Esophagus squamous epithelium (tissue), 5 donors: ENCODE measurements at places on chromosomes 7 and 10.

- no peak for DNase-seq
These were observed 1178.5 kb upstream of the C7orf33 start for GRCh38 chr7:147412109-147412508.

GRCh38 chr7:12927635-12928434 is 240.4 kb downstream of the ARL4A start:
- DNase-seq: no peak

- DNase-seq: no peak
These were observed 112.6 kb downstream of the AMPH start for GRCh38 chr7:38518541-38518940.

- DNase-seq: no peak
These were observed 819 bp downstream of the HYCC1 start for GRCh38 chr7:23012908-23013714.

DNA sequence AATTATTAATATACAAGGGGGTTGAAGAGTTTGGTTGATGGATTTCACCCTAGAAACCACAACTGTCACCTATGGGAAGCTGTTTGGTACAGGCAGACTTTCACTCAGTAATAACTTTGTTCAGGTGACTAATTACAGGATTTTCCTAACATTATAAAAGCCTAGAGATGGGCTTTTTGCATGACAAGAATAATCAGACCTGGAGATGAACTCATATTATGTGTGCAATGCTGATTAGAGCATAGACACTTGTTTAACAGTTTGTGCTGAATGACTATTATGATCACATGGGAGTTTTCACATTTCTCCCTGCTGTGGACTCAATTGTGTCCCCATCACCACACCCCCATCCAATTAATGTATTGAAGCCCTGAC is 90.2 kb upstream of the STEAP4 start:
- no peak for DNase-seq

- DNase-seq: no peak
These were observed 73.9 kb upstream of the NMT2 start for GRCh38 chr10:15242261-15242840.

DNA sequence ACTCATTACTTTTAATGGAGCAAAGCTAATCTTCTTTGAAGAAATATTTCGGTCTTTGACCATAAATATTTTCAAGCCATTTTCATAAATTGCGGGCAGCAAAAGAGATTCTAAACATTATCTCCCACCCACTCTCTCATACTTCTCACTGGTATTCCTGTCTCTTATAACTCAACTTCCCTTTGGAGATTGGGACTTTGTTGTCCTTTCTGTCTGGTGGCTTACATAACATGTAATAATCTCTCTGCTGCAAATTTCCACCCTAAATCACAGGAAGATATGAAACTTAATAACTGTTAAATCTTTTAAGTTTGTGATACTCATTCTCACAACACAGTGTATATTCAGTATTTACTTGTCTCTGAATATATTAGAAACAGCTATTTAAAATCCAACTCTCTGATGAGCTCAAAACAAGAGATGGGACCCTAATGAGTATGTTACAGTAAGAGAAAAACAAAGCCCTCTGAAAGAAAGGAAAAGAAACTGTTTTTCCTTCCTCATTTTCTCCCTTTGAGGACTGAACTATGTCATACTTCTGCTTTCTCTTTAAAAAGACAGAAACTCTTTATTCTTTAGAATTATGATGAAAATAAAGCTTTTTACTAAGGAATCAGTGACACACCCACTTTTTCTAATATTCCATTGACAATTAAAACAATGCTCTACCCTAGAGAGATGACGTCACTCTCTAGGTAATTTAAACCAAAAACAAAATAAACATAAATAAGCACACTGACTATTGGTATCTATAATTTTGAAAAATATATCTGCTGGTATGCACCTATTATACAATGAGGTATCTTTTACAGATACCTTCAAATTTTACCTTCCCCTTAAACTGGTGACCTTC is 14.7 kb downstream of the CALCR start:
- no peak for DNase-seq

GRCh38 chr7:50661345-50662040 is 96.3 kb upstream of the DDC start:
- no peak for DNase-seq

GRCh38 chr10:106317554-106317953 is 847.0 kb downstream of the SORCS1 start:
- DNase-seq: no peak

- DNase-seq: no peak
These were observed 1.2 kb downstream of the FOXK1 start for GRCh38 chr7:4683043-4683883.

DNA sequence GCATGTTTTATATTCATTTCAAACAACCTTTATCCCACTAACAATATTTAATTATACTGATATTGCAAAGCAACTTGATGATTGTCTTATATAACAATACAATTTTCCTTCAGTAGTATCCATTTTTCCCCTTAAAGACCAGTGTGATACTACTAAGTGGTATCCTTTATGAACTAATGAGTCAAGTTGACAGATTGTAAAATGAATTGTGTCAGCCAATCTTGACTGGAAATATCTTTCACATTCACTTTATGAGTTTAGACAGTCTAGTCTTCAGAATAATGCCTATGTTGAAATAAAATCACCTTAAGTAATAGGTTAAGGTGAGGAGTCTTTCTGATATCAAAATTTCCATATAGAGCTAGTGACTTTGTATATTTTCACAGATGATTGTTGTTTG is 950.0 kb upstream of the CELF2 start:
- no peak for DNase-seq

- no peak for DNase-seq
These were observed 427.2 kb upstream of the KLF6 start for GRCh38 chr10:4212111-4212630.

GRCh38 chr10:116311016-116311415 is 13.2 kb upstream of the CCDC172 start:
- DNase-seq: no peak

DNA sequence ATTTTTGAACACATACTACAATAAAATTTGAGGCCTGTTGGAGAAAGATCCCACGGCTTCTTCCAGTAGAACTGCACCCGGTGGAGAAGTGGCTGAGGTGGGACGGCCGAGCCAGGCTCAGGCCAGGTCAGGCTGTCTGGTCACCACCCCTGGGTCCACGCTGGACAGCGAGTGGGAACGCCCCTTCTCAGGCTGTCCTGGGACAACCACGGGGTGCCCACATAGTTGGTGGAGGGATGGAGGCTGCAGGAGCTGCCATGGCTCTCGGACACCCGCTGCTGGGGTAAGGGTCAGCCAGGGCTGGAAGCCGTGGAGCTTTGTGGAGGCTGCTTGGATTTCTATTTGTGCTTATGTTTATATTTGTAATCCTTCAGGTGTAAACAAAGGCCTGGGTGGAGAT is 206.5 kb downstream of the DNAJB6 start:
- no peak for DNase-seq

GRCh38 chr7:136925556-136925955 is 57.1 kb downstream of the CHRM2 start:
- DNase-seq: no peak

DNA sequence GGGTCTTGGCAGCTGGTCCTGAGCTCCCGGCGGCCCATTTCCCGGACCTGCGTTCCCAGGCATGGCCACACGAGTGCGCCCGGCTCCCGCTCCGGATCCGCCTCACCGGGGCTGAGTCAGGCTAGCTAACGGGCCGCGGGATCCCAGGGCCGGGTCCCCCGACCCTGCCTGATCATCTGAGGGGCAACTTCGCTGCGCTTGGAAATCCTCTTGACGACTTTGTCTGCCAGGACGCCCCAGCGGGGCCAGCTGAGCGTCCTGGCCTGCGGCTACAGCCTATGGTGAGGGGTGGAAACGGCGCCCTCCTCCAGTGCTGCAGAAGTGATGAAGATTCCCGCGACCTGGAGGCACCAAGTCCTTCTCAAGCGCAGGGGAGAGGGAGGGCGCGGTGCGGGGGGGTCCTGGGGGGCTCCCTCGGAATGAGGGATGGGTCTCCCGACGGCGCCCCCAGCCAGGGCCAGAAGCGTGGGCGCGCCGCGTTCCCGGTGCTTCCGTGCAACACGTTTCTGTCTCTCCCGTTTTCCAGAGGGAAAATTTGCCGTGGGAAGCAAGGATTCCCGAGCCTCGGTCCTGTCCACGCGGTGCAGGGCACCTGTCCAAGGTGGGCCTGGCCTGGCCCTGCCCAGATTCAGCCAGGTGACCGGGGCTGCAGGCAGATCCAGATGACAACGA is 212.4 kb downstream of the CCSER2 start:
- no peak for DNase-seq

- no peak for DNase-seq
These were observed 27.7 kb downstream of the ANKRD26 start for GRCh38 chr10:27072436-27073114.

GRCh38 chr7:12064586-12065127 is 146.4 kb upstream of the TMEM106B start:
- no peak for DNase-seq

GRCh38 chr10:31929261-31930022 is 811 bp upstream of the ARHGAP12 start:
- DNase-seq: no peak

- DNase-seq: no peak
These were observed 555.0 kb downstream of the TNS3 start for GRCh38 chr7:47026780-47027361.

GRCh38 chr10:71288461-71288860 is 30.6 kb upstream of the SLC29A3 start:
- no peak for DNase-seq

- no peak for DNase-seq
These were observed 60.2 kb downstream of the VCL start for GRCh38 chr10:74058071-74058470.

- no peak for DNase-seq
These were observed 20.6 kb downstream of the HSPA12A start for GRCh38 chr10:116721547-116722392.
